GM12864 (cell line): ENCODE measurements at places on chromosomes 4 and X.

GRCh38 chrX:10032147-10032546 lies 65.0 kb downstream of the CLDN34 start:
- no peak for DNase-seq

DNA sequence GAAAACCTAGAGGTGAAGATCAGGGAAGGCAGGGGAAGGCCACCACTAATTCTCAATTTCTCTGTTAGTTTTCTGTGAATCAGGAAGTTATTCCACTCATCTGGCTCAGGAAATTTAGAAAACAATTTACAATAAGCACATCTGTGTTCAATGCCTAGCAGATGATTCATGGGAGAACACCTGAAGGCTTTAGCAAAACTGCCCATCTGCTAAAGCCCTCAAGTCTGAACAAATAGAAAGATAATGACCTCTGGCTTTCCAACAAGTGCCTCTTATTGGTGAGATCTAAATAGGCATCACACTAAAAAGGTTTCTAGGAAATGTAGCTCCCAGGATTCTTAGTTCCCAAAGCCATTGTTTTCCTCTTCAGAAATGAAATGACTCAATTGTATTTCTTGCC lies 122.1 kb upstream of the GNPDA2 start:
- DNase-seq = no peak

- peak; percentile 42 for DNase-seq
Observed at GRCh38 chr4:185142912-185143600, at the start of gene SLC25A4. Gene SLC25A4 (plus strand): TSS chr4:185143266. CDS start chr4:185143373, 107 bp downstream.

- DNase-seq = no peak
Observed at GRCh38 chr4:55791666-55792065, 27.9 kb upstream of the EXOC1L start.

DNA sequence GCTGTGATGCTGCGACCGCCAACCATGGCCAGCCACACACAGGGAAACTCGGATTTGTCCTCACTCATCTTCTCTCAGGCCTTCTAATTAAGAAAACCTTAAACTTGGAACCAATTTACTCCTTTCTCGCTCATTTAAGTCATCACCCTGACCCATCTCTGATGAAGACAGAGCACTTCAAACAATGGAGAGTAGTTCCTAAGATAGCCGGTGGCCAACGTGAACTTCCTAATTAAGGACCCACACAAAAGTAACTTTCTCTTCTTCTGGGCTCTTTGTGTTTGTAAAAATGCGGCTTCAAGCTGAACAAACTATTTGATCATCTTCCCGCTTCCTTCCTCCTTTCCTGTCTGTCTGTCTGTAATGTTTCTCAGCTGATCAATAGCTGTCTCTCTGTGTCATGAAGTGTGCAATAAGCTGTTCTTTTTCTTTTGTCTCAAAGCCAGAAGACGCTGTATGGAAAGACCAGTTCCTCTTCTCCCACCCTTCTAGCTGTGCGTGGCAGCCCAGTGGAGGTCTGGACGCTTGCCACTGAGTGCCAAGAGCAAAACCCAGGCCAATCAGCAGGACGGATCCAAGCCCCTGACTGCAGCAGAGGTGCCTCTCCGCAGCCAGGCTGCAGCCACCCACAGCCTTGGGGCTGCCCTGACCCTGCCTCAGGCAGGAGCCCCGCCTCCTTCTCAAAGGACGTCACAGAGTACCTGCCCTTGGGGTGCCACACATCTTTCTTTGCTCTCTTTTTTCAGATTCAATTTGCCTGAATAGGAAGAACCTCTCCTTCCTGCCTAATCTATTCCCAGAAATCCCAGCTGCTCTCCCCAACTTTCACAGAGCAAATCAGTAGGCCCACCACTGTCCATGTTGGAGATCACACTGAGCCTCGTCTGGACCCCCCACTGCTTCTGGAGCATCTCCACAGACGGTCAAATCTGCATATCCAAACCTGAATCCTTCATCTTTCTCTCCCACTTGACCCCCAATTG lies 59.3 kb downstream of the MAML3 start:
- DNase-seq = no peak

DNA sequence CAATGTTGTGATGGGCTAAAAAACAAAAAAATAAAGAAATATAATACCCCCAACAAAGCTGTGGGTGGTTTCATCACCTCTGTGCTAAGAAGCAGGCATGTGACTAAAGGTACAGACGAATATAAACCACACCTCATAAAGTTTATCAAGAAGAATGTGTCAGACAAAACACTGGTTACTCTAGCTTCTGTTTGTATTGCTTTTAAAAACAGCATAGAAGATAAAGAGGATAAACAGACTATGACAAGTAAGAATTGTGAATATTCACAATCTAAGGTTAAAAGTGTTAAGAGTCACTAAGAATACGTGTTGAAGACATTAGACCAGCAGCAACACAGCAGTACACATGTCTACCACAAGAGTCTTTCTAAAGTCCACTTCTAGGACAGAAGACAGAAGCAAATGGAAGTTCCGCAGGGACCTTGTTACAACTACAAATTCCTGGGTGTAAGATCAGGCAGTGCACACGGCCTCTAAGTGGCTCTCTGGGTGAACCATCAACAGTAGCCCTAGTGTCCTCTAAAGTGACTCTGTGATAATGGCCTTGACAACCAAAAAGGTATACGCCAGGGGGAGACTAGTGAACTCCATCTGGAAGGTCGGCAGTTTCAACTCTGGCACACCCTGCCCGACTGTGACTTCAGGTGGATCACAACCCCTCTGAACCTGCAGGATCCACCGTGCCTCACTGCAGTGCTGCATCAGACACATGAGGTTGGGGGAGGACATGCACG lies 8.3 kb upstream of the FGFBP2 start:
- DNase-seq = no peak
